CD8-positive, alpha-beta memory T cell (primary cell): ENCODE measurements at places on chromosomes 11 and 22. TPM values are rescaled to one million over a fixed set of nuclear protein-coding genes. Genes with fewer than 3 reads are reported as not detected.

MN1 gene
- 0.13 TPM for total RNA-seq

TMA7B gene
- total RNA-seq, result 1.4 TPM

GRCh38 chr22:35380013-35380412, 883 bp upstream of the HMOX1 start:
- no peaks in the 10 kb centered on the region for H3K36me3 ChIP-seq
- H3K27ac ChIP-seq, result no peak overlapping the region
- H3K4me3 ChIP-seq, result no peak overlapping the region
- peaks cover 14% of the 10 kb centered on the region for H3K4me1 ChIP-seq
- peaks cover 9% of the 10 kb centered on the region for H3K27me3 ChIP-seq
- no peak for DNase-seq

DNA sequence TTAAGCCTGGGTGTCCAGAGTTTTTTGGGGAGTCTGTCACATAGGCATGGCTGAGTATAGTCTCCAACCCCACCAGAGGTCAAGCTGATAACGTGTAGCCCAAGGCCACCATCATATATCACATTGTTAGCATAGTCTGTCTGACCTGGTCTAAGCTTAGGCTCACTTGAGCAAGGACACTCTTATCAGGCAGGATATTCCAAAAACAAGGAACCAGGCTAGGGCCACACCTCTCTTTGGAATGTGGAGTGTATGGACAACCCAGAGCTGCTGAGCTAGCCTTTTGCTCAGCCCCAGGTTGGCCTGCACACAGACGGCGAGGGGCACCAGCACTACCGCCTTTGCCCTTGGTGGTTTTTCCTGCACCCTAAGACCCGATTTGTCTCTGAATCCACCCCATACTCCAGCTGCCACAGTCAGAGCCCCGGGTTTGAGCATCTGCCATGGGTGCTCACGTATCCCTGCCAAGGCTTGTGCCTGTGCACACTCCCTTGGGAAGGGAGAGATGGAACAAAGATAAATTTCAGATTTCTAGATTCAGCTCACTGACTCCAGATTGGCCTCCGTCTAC, 7.2 kb downstream of the SNAP29 start:
- no peaks in the 10 kb centered on the region for H3K27me3 ChIP-seq
- peaks cover 8% of the 10 kb centered on the region for H3K36me3 ChIP-seq
- H3K4me3 ChIP-seq, result no peak overlapping the region
- DNase-seq, result no peak
- peaks cover 43% of the 10 kb centered on the region for H3K4me1 ChIP-seq
